Activated CD4-positive, alpha-beta T cell treated with anti-CD3 and anti-CD28 coated beads for 4 hours (primary cell): ENCODE measurements at places on chromosomes 12 and 14.

DNA sequence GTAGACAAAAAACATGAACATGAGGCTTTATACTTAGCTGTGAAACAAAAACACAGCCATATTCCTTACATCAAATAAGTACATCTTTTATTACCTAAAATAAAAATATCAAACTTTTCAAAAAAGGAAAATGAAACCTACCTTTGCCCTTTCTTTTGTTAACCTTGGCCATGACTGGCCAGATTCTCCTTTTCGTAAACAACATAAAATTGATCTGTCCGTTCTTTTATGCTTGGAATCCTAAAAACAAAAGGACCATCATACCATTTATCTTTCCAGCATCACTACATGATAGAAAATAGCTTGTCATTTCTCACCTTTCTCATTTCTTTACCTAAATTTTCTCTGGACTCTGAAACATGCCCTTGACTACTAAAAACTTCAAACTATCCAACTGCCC, 16.5 kb downstream of the PTGES3 start:
- no peak for DNase-seq

DNA sequence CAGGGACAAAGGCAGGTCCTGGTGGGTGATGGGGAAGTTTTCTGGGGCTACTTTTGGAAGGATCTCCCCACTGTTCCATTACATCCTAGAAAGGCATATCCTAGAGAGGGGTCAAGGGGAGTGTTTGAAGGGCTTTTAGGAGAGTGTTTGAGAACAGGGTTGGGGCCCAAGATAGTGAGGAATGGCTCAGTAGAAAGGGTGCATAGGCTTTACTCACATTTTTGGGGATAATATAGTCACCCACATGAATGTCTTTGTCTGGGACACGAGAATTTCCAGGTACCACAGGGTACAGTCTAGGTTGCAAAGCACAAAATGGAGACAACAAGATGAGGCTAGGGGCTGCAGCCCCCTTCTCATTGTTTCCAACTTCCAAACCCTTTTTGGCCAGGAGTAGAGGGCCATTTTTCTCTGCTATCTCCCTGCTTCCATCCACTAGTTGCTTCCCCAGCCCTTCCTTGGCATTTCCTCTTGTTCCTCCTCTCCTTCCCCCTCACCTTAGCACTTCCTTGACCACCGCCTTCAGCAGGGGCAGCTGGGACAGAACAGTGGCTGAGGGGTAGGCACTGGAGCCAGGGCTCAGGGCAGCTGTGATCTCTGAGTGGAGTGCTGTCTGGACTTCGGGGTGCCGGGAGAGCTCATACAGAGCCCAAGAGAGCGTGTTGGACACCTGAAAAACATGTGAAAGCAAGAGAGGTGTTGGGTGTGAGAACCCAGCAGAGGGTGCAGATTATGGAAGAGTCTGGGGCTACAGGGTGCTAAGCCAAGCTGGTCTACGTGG, 2.8 kb downstream of the CYP27B1 start:
- DNase-seq: no peak

DNA sequence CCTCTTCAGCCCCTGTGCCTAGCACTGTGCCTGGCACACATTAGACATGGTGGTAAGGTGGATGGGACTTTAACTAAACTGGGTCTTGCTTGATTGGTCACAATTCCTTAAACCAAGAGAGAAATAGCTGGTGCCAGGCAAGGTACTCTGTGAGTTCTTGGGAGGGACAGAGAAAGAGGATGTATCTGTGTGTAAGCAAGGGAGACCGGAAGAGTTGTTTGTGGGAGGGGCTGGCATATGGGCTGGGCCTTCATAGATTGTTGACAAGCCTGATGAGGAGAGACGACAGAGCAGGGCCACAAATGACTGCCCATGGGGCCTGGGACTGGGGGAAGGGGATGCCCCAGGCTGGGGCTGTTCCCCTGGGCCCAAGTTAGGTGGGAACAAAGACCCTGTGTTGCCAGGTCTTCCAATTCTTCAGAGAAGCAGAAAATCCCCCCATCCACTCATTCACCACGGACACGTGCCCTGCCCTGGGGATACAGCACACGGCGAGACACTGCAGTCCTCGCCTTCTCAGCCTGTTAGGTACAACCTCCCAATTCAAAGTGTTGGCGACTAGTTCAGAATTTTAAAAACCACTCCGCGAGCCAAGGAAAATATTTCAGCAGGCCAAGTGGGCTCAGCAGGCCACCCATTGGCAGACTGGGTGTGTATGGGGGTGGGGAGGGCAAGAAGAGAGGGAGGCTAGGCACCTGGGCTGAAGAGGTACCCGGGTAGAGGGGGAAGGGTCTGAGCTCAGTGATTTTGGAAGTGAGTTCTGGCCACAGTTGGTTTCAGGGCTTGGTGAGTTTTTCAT, 11.4 kb upstream of the CYP46A1 start:
- DNase-seq: no peak

DNA sequence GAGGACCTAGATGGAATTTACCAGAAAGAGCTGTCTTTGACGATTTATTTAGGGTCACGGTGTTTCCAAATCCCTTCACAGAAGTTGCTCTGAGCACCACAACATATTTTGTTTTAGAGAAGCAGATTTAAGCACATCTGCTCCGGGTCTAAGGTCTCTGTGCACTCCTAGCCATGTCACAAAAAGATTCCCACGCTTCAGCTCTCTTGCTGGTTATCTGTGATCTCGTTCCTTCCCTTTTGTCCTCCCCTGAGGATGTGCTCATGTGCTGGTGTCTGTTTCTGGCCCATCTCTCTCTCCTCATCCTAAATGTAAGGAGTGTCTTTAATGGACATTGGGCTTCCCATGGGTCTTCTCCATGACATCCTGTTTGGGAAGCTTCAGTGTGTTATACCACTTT, 53.7 kb upstream of the GNPNAT1 start:
- DNase-seq: no peak

DNA sequence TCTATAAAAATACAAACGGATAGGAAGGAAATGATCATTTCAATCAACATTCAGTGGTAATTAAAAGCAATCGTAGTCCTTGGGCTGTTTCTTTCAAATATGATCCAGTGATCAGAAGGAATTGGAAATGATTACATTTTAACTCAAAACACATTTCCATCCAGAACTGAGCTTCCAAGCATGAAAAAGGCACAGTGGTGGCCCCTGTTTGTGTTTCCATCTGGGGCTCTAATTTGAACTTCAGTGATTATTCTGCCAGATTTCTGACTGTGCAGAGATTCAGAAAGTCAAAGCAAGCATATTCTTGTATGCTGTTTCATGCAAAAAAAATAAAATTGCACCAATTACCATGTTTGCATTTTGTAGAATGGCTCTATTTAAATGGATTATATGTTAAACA, 157.0 kb upstream of the LMNTD1 start:
- DNase-seq: no peak

GRCh38 chr12:73656375-73656774, 881.3 kb upstream of the ATXN7L3B start:
- DNase-seq: no peak

- no peak for DNase-seq
Observed at GRCh38 chr14:92663049-92663448, 85.4 kb downstream of the LGMN start.

GRCh38 chr14:80981156-80981555, 25.7 kb downstream of the TSHR start:
- DNase-seq: no peak

DNA sequence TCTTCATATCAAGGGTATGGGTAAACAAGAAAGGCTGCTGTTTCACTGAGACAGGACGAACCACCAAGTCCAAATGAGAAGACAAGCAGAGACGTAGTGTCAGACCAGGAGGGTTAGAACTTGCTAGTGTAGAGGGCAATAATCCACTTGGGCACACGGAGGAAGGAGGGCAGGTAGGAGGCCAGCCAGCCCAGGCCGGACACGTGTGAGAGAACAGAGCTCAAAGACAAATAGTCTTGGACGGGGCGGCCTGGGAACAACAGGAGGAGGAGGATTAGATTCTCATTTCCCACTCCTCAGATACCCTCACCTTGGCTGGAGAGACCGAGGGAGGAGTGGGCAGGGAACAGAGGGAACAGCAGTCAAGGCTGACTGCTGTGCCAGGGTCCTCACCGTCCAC, 8.8 kb downstream of the DHRS1 start:
- DNase-seq: no peak

- no peak for DNase-seq
Observed at GRCh38 chr12:81378601-81379285, 300.9 kb downstream of the ACSS3 start.

DNA sequence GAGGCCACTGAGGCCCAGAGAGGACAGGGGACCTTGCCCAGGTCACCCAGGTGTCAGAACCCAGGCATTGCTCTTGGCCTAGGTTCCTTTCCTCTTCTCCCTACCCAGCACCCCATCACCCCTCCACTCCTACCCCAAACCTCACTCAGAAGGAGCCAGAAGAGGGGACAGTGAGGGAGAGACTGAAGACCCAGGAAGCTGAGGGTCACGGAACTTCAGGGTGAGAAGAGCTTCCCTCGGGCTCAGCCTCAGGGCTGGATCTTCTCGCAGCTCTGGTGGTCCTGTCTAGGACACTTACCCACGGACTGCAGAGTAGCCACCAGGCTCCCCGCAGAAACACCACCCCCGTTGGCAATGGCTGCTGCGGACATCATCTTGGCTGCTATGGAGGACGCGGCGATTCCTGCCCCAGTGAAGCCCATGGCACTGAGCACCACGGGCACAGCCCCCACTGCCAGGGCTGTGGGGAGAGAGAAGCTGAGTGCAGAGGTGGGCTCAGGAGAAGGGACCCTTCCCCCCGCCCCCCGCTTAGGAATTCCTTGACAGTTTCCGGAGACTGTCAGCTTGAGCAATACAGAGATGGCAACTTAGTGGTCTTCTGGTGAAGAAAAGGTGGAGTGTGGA, 1.1 kb downstream of the IFI27L2 start:
- DNase-seq: no peak

- DNase-seq: no peak
Observed at GRCh38 chr12:106308121-106308520, 5.6 kb downstream of the TCP11L2 start.
